ENCODE measurements at places on chromosomes 12 and 14.

GRCh38 chr12:114916541-114916940 is 232.6 kb upstream of the TBX3 start:
- DNase-seq = peak; percentile 97

DNA sequence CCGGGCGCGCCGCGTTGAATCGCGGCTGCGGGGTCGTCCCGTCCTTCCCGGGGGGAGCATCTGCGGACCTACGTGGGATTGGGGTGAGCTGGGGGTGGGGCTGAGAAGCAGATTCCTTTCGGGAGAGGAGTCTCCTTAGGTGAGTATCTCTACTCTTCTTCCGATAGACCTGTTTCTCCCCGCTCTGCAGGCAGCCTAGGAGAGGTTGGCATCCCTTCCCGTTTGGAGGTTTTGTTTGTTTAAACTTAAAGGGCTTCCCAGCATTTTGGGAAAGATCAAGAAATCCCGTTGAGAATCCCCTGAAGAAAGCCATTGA is 411 bp downstream of the TTLL5 start:
- DNase-seq = no peak

- DNase-seq = peak; percentile 83
Measured at GRCh38 chr14:71491931-71492330, 440.3 kb upstream of the RGS6 start.

DNA sequence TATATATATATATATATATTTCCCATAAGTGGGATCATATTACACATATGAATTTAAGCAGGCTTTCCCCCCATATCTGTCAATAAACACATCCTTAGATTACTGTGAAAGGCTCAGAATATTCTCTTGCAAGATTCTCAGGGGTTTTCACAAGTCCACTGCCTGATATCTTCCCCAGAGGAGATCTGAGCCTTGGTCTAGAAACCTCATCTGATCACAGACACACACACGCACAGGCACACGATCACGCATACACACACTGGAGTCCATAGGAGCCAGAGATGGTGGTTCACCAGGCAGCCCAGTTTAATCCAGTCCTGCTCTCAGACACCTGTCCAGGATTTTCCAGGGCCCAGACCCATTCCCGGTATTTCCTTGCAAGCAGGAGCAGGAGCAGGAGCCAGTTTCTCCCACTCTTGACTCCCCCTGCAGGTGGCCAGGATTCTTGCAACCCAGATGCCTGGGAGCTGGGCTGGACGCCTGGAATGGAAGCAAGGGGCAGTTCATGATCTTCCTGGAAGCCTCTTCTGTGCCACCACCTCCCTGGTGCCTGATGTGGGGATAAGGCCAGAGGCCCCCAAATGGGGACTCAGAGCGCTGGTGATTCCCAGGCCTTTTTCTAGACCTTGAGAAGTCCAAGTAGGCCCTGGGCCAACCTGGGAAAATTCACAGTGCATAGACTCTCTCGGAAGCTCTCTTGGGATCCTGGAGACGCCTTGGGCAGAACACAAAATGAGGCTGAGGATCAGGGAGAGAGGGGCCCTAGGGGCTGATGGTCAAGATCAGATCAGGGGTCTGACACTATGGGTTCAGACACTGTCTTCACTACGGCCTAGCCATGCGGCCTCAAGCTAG is 16.5 kb upstream of the KRT78 start:
- peak; percentile 36 for DNase-seq

GRCh38 chr14:74852922-74853530 is 22.9 kb downstream of the PROX2 start:
- no peak for DNase-seq

DNA sequence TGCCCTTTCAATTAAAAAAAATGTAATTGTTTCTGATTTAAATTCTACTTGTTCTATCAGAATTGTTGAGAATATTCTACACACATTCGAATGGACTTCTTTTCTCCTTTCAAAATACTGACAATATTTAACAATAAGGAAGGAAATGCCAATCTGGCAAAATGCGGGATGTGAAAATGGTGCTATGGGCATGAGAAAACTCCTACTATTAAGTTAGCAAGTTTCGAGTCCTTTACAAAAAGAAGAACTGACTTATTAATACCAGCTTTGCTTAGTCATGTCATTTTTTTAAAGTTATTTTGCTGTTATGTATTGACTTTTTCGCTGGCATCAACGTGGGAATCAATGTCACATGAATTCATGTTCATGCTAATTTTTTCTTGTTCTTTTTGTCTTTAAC is 31.7 kb upstream of the ARL1 start:
- DNase-seq = no peak

GRCh38 chr12:1907652-1908611 is 10.5 kb downstream of the CACNA2D4 start:
- DNase-seq = no peak

DNA sequence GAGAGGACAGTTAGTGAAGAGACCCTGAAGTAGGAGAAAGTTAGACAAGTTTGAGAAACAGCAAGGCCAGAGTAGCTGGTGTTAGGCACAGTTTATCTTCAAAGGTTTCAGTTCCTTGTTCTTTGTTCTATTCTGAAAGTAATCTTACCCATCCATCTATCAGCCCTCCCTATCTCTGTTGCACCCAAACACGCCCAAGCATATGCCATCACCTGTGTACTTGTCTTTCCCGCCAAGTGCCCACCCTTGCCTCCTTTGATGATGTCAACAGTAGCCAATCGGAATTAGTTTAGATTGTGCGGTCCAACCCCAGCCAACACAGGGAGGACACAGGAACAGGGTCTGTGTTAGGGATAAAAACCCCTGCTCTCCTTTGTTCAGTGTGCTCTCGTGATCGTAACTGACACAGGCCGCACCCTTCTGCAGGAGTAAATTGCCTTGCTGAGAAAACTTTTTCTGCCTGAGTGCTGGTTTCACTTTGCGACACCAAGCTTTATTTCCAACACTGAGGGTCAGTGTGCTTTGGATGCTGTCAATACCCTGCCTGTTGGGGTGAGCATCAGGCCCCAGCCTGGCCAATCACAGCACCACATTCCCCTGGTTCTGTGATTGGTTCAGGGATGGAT is 4.7 kb upstream of the TMEM229B start:
- DNase-seq = no peak

DNA sequence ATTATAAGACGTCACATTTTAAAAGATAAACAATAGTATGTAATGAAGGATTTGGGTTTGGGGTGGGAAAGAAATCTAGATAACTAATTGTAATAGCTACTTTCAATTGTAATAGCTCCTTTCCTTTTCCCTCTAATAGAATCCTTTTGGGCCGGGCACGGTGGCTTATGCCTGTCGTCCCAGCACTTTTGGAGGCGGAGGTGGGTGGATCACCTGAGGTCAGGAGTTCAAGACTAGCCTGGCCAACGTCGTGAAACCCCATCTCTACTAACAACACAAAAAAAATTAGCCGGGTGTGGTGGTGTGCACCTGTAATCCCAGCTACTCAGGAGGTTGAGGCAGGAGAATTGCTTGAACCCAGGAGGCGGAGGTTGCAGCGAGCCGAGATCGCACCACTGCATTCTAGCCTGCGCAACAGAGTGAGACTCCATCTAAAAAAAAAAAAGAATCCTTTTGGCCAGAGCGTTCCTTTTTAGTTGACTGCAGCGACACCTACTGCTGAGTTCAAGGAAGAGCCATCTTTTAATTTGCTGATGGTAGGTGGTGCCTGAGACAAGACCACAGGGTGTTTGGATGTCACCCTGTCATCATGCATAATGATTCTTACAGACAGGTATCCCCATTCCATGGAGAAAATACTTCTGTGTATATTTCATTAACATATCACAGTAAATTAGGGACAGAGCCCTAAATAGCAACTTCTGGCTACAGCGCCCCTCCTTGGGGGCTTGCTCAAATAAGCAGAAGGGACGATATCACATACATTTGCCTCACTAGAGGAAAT is 79.5 kb downstream of the ARMH4 start:
- DNase-seq = peak; percentile 80

- DNase-seq = no peak
Measured at GRCh38 chr12:116361414-116362223, 84.1 kb upstream of the MED13L start.

Data from brain (organoid and tissue), 16 donors.